ENCODE measurements at places on chromosomes 11 and 22.

- no peak for DNase-seq
Measured at GRCh38 chr11:28835790-28836189, 727.6 kb downstream of the METTL15 start.

GRCh38 chr11:33551051-33551450 is 149.6 kb downstream of the C11orf91 start:
- DNase-seq, result no peak

DNA sequence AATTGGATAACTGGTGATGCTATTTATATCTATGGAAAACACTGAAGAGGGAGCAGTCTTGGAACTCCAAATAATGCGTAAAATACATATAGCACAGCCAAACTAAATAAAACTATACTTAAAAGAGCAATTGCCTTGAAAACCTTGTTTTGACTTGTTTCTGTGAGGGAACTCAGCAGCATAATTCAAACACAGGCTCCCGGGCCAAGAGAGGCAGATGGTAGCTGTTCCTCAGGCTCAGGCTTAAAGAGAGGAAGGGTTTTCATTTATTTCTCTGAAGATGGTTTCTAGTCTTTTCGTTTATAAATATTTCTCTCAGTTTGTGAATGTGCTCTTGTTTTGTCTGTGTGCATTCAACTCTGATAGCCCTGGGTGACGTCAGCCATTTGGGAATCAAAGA is 82.4 kb downstream of the FANCF start:
- DNase-seq, result no peak

GRCh38 chr11:84333221-84333620 is 1047.1 kb upstream of the CCDC90B start:
- no peak for DNase-seq

DNA sequence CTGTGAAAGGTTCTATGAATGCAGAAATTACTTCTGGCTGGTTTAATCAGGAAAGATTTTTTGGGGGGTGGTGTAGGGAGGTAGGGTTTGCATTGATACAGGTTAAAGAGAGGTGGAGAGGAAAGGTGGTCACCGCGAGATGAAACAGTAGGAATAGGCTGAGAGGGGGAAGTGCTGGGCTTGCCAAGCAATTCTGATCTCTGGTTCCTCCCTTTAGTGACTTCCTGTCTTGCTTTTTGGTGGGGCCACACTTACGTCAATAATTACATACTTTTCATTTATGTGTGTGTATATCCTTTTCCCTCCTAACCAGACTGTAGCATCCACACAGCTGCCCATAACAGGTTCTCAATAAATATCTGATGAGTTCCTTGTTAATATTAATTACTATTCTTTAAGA is 120.0 kb downstream of the CTNND1 start:
- no peak for DNase-seq
